NCI-H345 (cell line): ENCODE measurements at places on chromosomes 4 and X.

GRCh38 chrX:154714925-154715324 lies 36.0 kb downstream of the GAB3 start:
- DNase-seq, result peak; percentile 29

DNA sequence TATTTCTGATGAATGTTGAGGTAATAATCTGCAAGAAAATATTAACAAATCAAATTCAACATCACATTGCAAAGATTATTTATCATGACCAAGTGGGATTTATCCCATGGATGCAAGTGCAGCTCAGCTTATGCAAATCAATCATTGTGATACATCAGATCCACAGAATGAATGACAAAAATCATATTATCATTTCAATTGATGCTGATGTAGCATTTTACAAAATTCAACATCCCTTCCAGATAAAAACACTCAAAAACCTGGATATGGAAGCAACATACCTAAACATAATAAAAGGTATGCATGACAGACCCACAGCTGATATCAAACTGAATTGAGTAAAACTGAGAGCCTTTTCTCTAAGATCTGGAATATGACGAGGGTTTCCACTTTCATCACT lies 1915.4 kb downstream of the ARAP2 start:
- DNase-seq, result no peak

DNA sequence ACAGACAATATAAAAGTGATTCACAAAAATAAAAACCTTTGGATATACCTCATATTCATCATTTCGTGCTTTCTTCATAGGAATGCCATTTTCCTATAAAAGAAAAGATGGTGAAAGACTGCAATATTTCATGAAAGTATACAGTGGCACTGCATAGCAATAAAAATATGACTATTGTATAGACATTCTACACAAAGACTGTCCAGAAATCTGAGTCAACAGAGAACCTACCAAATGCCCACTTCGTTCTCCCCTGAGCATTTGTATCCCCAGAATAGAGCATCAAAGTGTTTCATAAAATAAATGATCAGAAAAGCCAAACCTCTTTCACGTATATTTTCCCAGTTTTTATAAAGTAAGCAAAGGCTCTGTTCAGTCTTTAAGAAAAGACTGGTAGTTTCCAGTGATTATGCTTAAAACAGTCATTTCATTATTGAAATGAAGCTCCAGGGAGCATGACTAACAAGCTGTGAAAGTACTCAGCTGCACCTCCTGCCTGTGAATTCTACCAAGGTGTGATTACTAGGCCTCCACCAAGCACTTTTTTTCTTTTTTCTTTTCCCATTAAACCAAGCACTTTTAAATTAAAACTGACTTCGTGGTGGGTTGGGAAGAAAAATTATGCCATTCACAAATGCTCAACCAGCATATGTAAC lies 20.2 kb downstream of the PPA2 start:
- no peak for DNase-seq

DNA sequence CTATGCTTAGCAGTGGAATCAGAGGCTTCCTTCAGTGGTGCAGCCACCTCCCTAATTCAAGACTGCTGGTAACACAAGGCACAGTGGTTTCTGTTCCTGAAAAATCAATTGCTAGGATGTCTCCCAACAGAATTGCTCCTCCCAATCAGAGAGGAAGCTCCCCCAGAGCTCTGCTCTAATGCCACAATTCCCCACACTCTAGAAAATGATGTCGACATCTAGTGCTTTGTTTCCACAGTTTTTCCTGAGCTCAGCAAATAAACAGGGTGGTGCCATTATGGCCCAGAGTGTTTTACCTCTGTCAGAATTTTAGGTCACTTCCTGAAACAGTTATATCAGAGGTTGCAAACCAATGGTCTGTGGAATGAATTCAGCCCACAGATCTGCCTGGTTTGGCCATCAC lies 24.7 kb downstream of the TAB3 start:
- DNase-seq, result no peak

DNA sequence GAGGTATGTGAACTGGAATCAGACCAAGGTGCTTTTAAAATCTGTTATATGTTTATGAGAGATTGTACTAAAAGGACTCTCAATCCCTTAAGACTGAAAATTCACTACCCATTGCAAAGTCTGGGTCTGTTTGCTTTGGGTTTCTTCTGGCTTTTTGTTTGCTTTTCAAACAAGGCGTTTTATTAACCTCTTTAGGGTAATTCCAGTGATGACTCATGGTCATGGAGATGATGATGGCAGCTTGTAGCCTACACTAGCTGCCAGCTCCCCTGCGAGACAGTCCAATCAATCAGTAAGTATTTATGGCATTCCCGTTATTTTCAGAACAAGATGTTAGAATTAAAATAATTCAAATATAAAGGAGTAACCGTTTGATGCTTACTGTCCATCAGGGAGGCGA lies 643.8 kb upstream of the FTHL17 start:
- DNase-seq, result peak; percentile 4

GRCh38 chrX:108072746-108073145 lies 18.6 kb downstream of the PSMD10 start:
- DNase-seq, result no peak

DNA sequence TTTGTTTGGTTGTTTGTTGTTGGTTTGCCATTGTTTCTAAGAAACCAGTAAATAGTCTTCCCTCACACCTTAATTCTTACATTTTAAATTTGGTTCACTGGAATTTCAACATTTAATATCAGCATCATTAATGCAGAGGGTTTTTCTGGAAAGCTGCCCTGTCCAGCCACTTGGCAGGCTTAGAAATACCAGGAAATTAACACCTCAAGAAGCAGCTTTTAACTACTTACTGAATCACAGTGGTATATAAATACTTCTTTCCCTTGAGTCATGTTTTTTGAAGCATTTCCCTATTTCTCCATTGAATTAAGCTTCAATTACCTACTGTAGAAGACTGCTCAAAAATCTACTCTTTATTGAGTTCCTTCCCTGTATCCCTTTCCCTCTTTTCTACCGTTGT lies 1221.1 kb upstream of the ADGRL3 start:
- no peak for DNase-seq

- no peak for DNase-seq
Measured at GRCh38 chr4:101348367-101348827, 1.1 kb upstream of the PPP3CA start.

DNA sequence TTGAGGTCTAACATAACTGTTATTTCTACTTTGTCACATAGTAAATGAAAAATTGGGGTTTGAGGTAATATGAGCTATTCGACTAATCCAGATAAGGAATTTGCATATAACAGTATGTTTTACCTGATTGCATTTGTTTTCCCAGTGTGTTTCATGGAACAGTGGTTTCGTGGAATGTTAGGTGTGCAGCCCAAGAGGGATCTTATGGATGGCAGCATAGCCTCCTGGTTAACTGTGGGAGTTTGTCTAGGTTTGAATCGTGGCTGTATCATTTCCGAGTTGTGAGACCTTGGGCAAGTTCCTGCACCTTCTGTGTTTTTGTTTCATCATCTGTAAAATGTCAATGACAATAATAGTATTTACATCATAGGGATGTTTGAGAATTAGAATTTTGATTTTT lies 7.9 kb downstream of the BMPR1B start:
- no peak for DNase-seq

DNA sequence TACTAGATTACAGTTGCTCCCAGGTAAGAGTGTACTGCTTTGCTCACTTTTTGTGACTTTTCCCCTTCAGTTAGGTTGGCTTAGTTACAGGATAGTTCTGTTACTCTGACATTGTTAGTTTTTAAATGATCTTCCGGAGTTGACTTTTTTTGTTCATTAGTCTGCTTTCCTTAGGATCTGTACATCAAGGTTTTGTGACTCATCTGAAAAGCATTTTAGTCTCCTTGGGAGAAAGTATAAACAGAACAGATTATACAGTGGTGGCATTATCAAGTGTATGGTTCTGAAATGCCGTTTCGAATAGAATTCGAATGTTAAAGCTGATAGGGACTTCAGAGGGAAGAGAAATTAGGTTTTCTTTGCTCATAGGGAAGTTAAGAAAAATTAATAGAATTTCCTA lies 63.3 kb downstream of the USP9X start:
- no peak for DNase-seq

DNA sequence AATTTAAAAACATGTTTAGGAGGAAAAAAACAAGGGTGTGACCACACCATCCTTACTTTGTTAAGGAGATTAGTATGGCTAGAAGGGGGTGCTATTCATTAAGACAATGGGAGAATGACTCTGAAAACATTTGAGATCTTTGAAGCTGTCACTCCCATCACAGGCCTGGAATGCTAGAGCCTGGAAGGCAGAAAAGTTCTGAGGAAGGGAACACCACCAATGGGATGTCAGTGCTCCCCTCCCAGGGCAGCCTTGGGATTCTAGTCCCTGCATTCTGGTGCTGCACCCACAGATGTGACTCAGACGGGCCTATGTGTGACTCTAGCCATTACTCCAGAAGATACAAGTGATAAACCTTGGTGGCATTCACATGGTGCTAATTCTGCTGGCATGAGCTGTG lies 162.2 kb upstream of the ANXA10 start:
- DNase-seq, result no peak

GRCh38 chrX:69216446-69216845 lies 51.2 kb upstream of the PJA1 start:
- no peak for DNase-seq

DNA sequence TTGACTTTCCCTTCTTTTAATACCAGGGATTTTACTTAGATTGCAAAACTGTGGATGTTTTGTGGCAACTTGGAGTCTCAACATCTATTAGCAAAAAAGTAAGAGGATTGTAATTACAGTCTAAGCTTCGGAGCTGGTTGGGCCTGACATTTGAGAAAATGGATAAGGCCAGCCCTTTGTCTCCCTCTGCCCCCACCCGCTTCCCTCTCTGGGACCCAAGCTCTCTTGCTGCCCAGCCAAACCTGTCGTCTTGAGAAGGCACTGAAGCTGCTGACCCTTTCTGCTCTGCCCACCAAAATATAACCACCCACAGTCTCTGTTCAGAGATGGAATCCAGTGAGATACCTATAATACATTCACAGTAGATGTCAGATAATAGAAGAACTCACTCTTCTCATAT lies 49.6 kb downstream of the SHROOM3 start:
- no peak for DNase-seq

DNA sequence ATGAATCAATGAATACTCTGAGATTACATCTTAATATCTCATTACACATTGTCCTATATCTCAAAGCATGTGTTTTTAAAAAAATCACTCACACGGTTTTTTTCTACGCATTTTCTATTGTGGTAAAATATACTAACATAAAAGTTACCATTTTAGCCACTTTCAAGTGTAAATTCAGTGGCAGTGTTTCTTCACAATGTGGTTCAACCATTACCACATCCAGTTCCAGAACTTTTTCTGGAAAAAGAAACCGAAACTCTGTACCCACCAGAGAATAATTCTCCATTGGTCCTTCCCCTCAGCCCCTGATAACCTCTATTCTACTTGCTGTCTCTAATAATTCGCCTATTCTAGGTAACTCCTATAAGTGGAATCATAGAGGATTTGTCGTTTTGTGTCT lies 35.3 kb upstream of the ACSL1 start:
- DNase-seq, result no peak

DNA sequence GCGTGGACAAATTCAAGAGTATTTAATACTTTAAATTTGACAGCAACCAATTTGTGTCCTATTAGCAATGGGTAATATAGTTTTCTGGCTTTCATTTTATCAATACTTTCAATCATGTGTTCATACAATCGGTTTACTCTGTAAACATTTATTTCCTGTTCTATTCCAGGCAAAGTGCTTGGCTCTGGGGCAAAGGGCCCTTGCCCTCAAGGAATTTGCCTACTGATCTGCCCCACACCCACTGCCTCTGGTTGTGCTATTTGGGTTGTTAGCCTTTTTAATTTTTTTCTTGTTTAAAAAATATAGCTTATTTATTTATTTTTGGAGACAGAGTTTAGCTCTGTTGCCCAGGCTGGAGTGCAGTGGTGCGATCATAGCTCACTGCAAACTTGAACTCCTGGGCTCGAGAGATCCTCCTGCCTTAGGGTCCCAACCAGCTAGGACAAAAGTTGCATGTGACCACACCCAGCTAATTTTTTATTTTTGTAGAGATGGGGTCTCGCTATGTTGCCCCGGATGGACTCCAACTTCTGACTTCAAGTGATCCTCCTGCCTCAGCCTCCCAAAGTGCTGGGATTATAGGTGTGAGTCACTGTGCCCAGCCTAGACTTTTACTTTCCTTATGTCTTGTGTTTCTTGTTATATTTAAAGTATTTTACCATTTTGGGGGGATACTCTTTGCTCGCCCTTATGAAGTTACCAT lies 30.7 kb upstream of the CBR4 start:
- no peak for DNase-seq

DNA sequence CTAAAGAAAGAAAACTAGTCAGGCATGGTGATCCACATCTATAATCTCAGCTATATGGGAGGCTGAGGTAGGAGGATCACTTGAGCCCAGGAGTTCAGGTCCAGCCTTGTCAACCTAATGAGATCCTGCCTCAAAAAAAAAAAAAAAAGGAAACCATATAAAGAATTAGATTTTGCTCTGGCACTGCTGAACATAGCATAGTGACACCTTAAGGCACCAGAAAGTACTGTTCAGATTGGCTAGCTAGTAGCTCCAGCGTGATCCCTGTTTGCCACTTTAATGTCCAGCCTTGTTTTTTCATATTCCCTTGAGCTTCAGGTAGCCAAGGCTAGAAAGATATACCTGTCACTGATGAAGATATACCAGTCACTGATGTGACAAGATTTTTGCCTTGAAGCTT lies 34.1 kb downstream of the EXOC1 start:
- DNase-seq, result no peak

- DNase-seq, result no peak
Measured at GRCh38 chr4:76177709-76178108, 29.5 kb upstream of the NUP54 start.

GRCh38 chr4:98232202-98232601 lies 29.0 kb upstream of the RAP1GDS1 start:
- DNase-seq, result no peak

GRCh38 chr4:174555789-174556630 lies 33.7 kb upstream of the HPGD start:
- DNase-seq, result no peak

- DNase-seq, result no peak
Measured at GRCh38 chr4:144338148-144338547, 197.6 kb upstream of the GYPA start.

GRCh38 chrX:12947545-12948235 lies 27.2 kb upstream of the TMSB4X start:
- peak; percentile 55 for DNase-seq

- DNase-seq, result no peak
Measured at GRCh38 chr4:1402021-1402515, 4.2 kb downstream of the NKX1-1 start.

DNA sequence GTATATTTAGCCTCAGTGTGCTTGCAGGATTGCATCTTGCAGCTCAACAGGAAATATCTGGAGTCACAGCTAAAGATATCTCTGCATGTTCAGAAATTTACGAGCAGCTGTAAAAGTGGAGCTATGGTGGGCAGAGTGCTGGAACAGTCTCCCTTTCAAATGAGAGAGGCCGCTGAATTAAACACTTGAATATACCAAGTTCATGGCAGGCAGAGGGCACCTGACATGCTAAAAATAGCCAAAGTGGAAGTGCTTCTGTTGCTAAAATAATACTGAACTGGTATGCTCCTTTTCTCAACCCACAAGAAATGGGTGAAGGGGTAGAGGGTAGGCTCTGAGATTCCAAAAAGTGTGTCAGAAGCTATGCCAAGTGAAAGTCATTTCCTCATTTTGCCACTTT lies 98.1 kb downstream of the MGST2 start:
- peak; percentile 10 for DNase-seq

GRCh38 chr4:180909279-180909678 lies 1333.9 kb upstream of the TENM3 start:
- no peak for DNase-seq

GRCh38 chr4:62627671-62628070 lies 1427.5 kb downstream of the ADGRL3 start:
- DNase-seq, result no peak
